ENCODE measurements at places on chromosomes 16 and 17.

DNA sequence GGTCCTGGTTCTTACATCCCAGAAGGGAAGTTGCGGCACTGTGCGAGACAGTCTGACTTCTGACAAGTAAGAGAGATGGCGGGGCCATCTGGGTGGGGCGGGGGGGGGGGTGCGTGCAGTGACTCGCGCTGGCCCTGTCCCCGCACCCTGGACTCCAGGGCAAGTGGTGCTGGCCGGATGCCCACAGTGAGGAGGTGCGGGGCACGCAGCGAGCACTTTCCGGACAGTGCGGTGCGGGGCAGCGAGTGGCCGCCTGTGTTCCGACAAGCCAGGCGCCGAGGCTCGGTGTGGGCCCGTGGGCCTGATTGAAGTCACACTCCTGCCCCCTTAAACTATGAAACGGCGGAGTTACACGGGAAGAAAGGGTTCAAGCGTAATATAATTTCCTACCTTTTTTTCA lies 106.4 kb downstream of the BANP start:
- no peak for DNase-seq

GRCh38 chr17:27290916-27291598 lies 2.9 kb upstream of the WSB1 start:
- no peak for DNase-seq

GRCh38 chr17:34351096-34351495 lies 5.2 kb upstream of the CCL13 start:
- no peak for DNase-seq

DNA sequence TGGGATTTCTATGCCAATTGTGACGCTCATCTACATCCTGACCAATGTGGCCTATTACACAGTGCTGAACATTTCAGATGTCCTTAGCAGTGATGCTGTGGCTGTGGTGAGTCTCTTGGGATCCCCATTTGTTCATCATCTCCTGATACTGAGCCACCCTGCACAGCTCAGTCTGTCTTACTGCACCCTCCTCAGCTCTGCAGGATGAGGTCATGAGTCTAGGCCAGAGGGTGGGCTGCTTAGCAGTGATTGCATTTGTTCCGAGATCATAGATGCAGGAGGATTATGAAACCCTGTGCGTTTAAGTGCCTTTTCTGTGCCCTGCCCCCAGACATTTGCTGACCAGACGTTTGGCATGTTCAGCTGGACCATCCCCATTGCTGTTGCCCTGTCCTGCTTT lies 19.5 kb downstream of the SLC7A6OS start:
- no peak for DNase-seq

GRCh38 chr17:38749223-38750043 lies 1.3 kb upstream of the PCGF2 start:
- peak; percentile 89 for DNase-seq

GRCh38 chr16:56346131-56346890 lies 79.0 kb downstream of the AMFR start:
- DNase-seq, result no peak

- DNase-seq, result no peak
Observed at GRCh38 chr17:59437791-59438281, 106.4 kb downstream of the YPEL2 start.

DNA sequence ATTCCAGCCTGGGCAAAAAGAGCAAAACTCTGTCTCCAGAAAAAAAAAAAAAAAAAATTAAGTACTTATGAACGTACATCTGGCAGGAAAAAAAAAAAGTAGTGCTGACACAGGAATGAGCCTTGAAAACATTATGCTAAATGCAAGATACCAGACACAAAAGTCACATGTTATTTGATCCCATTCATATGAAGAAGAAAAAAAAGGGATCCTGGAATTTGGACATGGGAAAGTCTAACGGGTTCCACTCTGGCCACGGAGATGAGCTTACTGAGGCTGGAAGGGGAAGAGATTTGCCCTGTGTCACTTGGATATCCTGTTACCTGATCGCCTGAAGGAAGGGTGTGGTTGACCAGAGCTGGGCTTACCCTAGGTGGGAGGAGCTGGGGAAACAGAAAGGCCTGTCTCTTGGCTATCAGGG lies 251.9 kb downstream of the PARN start:
- peak; percentile 28 for DNase-seq

GRCh38 chr16:86068722-86069121 lies 169.8 kb downstream of the IRF8 start:
- no peak for DNase-seq

DNA sequence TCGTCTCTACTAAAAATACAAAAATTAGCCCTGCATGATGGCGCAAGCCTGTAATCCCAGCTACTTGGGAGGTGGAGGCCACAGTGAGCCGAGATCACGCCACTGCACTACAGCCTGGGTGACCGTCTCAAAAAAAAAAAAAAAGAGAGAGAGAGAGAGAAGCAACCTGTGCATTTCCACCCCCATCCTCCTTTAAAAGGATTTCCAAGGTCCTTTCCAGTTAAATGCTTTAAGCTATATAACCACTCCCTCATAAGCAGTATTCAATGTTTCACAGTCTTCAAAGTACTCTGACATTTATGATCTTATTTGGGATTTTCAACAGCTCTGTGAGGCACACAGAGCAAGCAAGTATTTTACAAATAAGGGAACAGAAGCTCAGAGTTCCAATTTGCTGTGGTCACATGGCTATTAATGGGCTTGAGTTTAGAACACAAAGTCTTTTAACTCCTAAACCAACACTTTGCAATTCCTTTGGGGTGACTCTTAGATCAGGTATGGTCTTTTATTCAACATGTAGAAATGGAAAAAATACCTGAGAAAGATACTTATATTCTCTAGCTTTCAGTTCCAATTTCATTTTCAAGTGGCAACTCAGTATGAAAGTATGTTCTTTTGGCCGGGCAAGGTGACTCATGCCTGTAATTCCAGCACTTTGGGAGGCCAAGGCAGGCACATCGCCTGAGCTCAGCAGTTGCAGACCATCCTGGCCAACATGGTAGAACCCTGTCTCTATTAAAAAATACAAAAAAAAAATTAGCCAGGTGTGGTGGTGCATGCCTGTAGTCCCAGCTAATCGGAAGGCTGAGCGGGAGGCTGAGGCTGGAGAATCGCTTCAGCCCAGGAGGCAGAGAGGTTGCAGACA lies 31.3 kb downstream of the SPOP start:
- peak; percentile 93 for DNase-seq

GRCh38 chr16:15899538-15900100 lies 11.2 kb upstream of the CEP20 start:
- DNase-seq, result peak; percentile 99

- no peak for DNase-seq
Observed at GRCh38 chr17:55427587-55427882, 5.9 kb upstream of the MMD start.

GRCh38 chr17:59893676-59894100 lies 767 bp downstream of the RPS6KB1 start:
- DNase-seq, result peak; percentile 24

GRCh38 chr17:76432004-76432403 lies 20.9 kb downstream of the UBE2O start:
- no peak for DNase-seq

- DNase-seq, result no peak
Observed at GRCh38 chr17:78517421-78517820, 59.8 kb downstream of the DNAH17 start.

GRCh38 chr16:47884116-47884725 lies 271.6 kb downstream of the ABCC12 start:
- DNase-seq, result no peak

- DNase-seq, result no peak
Observed at GRCh38 chr16:55905651-55906050, 30.5 kb upstream of the CES5A start.

DNA sequence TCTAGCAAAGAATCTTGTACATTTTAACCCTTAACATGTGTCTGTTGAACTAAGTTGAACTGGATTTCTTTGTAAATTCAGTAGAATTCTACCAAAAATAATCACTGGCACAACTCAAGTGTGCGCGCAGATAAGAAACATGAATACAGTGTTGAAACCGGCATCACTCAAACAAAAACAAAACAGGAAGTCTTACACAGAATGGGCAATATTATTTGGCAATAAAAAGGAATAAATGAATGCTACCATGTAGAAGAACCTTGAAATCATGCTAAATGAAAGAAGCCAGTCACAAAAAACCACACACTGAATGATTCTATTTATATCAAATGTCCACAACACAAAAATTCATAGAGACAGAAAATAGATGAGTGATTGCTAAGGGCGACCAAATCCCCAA lies 102.9 kb upstream of the ZFHX3 start:
- no peak for DNase-seq
